ENCODE measurements at places on chromosomes 16 and 17. TPM values are rescaled to one million over a fixed set of nuclear protein-coding genes. Genes with fewer than 3 reads are reported as not detected.

CCL4 gene
- total RNA-seq = 0.81 TPM

TAOK2 gene
- total RNA-seq = 38.9 TPM

OTOP3 gene
- not detected for total RNA-seq

SULT1A4 gene
- total RNA-seq = 3.2 TPM

DHRS13 gene
- 3.0 TPM for total RNA-seq

TMEM100 gene
- 5.2 TPM for total RNA-seq

PIPOX gene
- total RNA-seq = 0.57 TPM

TMEM98 gene
- total RNA-seq = 12.9 TPM

RNF157 gene
- total RNA-seq = 2.5 TPM

DUS2 gene
- 6.4 TPM for total RNA-seq

SLC6A2 gene
- not detected for total RNA-seq

KRTAP4-4 gene
- not detected for total RNA-seq

PRR29 gene
- total RNA-seq = 0.51 TPM

NKD1 gene
- total RNA-seq = 0.40 TPM

TTC19 gene
- total RNA-seq = 29.0 TPM

SLC5A10 gene
- 0.13 TPM for total RNA-seq

SEPTIN12 gene
- not detected for total RNA-seq

CMTM1 gene
- total RNA-seq = 1.3 TPM

HOXB3 gene
- total RNA-seq = 4.2 TPM

SLC16A6 gene
- 0.19 TPM for total RNA-seq

MPV17L gene
- total RNA-seq = 5.4 TPM

TRIM72 gene
- total RNA-seq = 2.4 TPM

TANC2 gene
- 21.8 TPM for total RNA-seq

CCDC200 gene
- not detected for total RNA-seq

SLC52A1 gene
- total RNA-seq = not detected

HOXB7 gene
- total RNA-seq = 0.22 TPM

IRX5 gene
- total RNA-seq = 15.4 TPM

RPGRIP1L gene
- 2.8 TPM for total RNA-seq

LGALS9B gene
- total RNA-seq = not detected

DHRS7C gene
- total RNA-seq = 0.89 TPM

TBC1D26 gene
- not detected for total RNA-seq

USP10 gene
- total RNA-seq = 53.8 TPM

EFCAB13 gene
- total RNA-seq = 3.0 TPM

Measured in cardiac septum (tissue), 1 donor.